ENCODE measurements at places on chromosomes 2 and 18.

- no peak for DNase-seq
Measured at GRCh38 chr2:159506202-159506601, 110.1 kb downstream of the BAZ2B start.

GRCh38 chr2:66853585-66853984 lies 418.7 kb downstream of the MEIS1 start:
- DNase-seq = no peak

GRCh38 chr18:68178921-68179320 lies 536.0 kb downstream of the TMX3 start:
- DNase-seq = no peak

DNA sequence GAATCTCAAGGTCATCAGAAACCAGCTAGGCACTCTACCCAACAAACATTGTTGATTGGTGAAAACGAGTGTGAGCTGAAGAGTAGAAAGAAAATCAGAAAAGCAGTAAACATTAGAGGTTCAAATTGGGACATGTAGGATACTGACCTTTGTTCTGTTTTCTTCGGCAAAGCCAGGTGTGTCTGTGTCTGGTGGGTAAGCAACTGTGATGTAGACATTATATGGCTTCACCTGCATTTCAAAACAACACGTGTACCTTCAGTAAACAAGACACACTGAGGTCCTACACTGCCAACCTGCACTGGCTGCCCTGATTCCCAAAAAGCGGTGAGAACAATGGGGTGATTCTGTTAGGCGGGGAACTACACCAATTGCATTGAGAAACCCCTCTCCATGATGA lies 22.7 kb downstream of the KDSR start:
- no peak for DNase-seq

DNA sequence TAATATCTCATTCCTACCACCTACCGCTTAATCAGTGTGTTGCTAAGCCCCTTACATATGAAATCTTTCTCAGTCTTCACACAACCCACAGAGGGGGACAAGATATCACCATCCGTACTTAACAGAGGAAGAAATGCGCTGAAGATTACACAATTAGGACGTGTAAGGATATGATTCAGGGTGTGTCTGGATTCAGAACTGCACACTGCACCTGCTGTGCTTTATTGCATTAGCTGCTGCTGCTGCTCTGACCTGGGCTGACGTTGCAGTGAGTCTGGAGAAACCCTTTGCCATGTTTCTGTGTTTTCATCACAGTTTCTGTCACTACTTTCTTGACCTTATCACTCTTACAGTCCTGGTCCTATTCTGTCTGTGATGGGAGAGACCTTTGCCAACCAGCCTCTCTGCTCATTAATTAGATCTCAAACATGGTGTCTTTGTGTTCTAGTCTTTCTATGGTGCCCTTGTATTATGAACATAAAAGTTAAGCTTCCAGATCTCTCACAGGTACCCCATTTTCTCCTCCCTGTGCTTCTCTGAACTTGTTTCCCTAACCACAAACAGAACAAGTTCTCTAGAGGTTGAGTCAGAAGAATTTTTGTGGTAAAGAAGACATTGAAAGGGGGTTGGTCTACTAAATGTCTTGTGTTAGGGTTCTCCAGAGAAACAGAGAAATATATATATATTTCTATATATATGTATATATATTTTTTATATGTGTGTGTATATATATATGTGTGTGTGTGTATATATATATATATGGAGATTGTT lies 92.9 kb upstream of the CYP1B1 start:
- peak; percentile 78 for DNase-seq

DNA sequence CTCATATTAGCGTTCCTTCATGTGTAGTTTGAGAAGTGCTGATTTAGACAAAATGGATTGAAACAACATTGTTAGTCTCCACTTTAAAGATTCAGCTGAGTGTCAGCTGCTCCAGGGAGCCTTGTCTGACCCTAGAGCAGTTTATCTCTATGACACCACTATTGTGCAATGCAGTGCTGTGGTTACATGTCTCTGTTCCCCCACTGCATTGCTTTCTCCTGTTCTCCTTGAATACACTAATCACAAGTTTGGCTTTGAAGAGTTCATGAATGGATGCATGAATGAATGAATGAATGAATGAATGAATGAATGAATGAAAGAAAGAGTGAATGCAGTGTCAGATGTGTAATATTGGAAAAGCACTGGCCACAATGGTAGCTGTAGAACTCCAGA lies 38.3 kb downstream of the GCG start:
- peak; percentile 74 for DNase-seq

DNA sequence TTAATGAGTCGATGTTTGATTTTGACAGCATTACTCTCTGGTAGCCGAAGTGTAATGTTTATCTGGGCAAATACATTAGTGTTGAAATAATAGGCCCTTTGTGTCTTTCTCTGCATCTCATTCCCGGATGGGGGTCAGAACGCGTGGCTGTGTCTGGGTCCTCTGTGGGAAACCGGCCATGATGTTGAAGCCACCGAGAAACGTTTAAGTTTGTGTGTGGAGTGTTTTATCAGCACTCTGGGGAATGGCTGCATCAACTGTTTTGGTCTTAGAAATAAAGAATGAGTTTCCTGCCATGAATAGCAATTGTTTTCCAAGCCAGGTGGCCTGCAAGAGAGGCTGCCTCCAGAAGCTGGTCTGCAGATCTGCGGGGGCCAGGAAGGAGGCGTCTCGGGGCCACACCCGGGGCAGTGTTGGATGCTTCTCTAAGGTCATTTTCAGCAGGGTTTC lies 69.7 kb downstream of the RNF144A start:
- no peak for DNase-seq

DNA sequence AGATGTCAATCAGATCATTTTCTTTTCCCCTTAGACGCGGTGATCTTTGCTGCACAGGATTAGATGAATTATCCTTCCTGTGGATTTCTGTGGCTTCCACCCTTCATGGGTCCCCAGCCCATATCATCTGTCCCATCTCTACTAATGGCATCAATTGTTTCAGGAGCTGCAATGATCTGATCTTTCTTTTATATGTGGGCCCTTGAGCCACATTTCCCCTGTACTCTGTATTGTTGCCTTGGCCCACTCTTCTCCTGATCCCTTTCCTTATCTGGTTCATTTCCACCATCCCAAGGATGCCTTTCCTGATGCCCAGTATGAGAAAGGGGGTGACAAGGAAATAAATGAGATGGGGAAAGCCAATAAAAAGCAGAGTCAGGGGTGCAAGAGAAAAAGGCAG lies 24.7 kb downstream of the SP140 start:
- no peak for DNase-seq

- DNase-seq = peak; percentile 77
Measured at GRCh38 chr2:60551240-60552077, 2.0 kb downstream of the BCL11A start.

- no peak for DNase-seq
Measured at GRCh38 chr2:20737505-20737904, 70.6 kb downstream of the GDF7 start.

DNA sequence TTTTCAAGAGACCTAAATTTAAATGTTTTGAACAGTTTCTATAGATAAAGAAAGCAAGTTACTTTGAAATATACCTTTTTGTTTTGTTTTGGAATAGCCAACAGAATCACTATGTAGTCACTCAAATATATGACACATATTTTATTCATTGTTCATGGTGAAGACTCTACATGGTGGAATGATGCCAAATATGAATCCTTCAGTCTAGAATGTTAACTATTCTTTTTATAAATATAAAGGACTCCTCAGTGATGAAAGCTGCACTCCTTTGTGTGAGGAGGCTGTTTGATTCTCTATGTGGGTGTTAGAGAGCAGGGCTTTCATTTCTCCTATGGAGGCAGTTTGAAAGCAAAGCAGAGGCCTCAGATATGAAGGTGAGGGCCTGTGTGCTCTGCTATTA lies 396.4 kb upstream of the LRRTM1 start:
- DNase-seq = peak; percentile 32

DNA sequence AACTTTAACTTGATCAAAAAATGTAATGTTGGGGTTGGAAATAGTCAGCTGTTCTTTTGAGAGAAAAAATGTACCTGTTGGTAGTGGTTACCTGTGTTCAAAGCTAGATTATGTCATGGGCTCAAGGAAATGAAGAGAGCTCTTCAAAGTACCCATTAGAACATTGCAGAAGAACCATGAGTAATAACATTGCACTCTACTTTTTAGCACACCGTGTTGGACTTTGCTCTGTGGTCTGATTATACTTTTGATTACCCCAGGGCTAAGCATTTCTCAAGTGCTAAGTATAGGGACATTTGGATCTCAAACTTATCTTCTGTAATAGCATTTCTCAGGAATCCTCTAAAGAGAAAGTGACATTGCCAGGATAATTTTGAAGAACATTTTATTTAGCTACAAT lies 1122.8 kb upstream of the CELF4 start:
- no peak for DNase-seq

DNA sequence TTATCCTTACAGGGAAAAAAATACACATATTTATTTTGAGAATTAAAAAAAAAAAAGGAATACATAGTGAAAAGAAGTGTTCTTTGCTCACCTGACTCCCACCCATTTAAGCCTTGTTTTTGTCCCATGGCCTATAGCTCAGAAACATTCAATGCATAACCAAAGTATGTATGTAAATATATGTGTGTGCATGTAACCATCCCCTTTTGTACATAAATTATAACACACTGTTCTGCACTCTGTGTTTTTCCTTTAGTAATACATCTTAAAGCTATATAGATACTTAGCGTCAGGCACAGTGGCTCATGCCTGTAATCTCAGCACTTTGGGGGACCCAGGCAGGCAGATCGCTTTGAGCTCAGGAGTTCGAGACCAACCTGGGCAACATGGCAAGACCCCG lies 21.8 kb downstream of the MDH1 start:
- DNase-seq = no peak

DNA sequence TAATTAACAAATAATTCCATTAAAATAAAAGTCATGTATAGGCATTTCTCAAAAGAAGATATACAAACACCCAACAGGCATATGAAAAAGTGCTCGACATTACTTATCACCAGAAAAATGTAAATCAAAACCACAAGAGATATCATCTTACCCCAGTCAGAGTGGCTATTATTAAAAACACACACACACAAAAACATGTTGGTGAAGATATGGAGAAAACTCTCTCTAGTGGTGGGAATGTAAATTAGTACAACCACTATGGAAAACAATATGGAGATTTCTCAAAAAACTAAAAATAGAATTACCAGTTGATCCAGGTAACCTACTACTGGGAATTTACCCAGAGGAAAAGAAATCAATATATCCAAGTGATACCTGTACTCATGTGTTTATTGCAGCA lies 966.3 kb upstream of the POU3F3 start:
- peak; percentile 30 for DNase-seq
